ENCODE measurements at places on chromosomes 16 and 17. TPM values are rescaled to one million over a fixed set of nuclear protein-coding genes. Genes with fewer than 3 reads are reported as not detected.

CHRNE gene
- not detected for total RNA-seq

GRCh38 chr17:44268709-44269534, 987 bp upstream of the SLC4A1 start:
- H3K4me3 ChIP-seq = no peak overlapping the region
- H3K27ac ChIP-seq = no peak overlapping the region
- no peaks in the 10 kb centered on the region for H3K4me1 ChIP-seq
- DNase-seq = no peak
- H3K27me3 ChIP-seq = 0 out of 2 replicates have a peak, but pooled peaks cover 12% of the 10 kb centered on the region

HSD17B1 gene
- total RNA-seq = 1.5 TPM

- no peak overlapping the region for H3K4me3 ChIP-seq
- no peak for DNase-seq
- peaks cover 3% of the 10 kb centered on the region for H3K4me1 ChIP-seq
- H3K27me3 ChIP-seq = no peaks in the 10 kb centered on the region
- H3K36me3 ChIP-seq = no peaks in the 10 kb centered on the region
- no peak overlapping the region for H3K27ac ChIP-seq
Observed at GRCh38 chr16:85568519-85568918, 44.6 kb upstream of the GSE1 start.

DNA sequence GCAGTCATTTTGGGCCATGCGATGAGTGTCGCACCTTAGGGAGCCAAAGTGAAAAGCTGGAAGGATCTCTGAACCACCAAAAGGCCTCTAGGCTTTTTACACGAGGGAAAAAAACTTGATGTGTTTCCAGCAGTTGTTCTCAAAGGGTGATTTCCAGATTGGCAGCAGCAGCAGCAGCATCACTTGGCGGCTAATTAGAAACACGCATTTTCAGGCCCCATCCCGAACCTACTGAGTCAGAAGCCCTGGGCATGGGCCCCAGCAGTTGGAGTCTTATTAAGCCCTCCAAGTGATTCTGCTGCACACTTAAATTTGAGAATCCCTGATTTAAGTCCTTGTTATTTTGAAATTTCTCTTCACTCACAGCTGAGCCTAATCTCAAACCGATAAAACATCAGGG, 25.3 kb upstream of the PYY start:
- H3K4me3 ChIP-seq = no peak overlapping the region
- DNase-seq = no peak
- no peaks in the 10 kb centered on the region for H3K36me3 ChIP-seq

DNA sequence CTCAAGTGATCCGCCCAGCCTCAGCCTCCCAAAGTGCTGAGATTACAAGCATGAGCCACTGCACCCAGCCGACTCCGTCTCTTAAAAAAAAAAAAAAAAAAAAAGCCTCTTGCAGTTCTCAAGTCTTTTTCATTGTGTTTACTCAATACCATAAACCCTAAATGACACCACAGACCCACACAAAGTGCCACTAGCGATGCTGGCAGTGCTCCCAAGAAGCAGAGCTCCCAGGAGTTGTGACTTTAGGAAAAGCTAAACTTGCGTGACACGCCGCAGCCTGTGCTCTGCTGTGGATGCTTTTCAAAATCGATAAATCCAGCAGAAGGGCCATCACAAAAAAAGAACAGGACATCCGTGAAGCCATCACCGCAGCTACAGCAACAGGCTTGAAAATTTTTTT, 114.7 kb downstream of the ANKRD11 start:
- peaks cover 20% of the 10 kb centered on the region for H3K36me3 ChIP-seq
- no peaks in the 10 kb centered on the region for H3K27me3 ChIP-seq
- H3K4me3 ChIP-seq = no peak overlapping the region
- H3K27ac ChIP-seq = no peak overlapping the region

- no peak overlapping the region for H3K4me3 ChIP-seq
- H3K27ac ChIP-seq = no peak overlapping the region
- no peaks in the 10 kb centered on the region for H3K27me3 ChIP-seq
- DNase-seq = no peak
Observed at GRCh38 chr16:30837904-30838303, 50.9 kb upstream of the ZNF629 start.

DNAH17 gene
- total RNA-seq = not detected

PRKCB gene
- 1.8 TPM for total RNA-seq

GRCh38 chr17:68599552-68600066, 1.6 kb downstream of the FAM20A start:
- H3K27me3 ChIP-seq = peaks cover 40% of the 10 kb centered on the region
- no peak overlapping the region for H3K27ac ChIP-seq
- no peak overlapping the region for H3K4me3 ChIP-seq
- H3K36me3 ChIP-seq = no peaks in the 10 kb centered on the region

- no peak overlapping the region for H3K4me3 ChIP-seq
- H3K36me3 ChIP-seq = no peaks in the 10 kb centered on the region
- no peaks in the 10 kb centered on the region for H3K27me3 ChIP-seq
- H3K27ac ChIP-seq = no peak overlapping the region
Observed at GRCh38 chr17:55344514-55344997, 77.1 kb downstream of the MMD start.

DNA sequence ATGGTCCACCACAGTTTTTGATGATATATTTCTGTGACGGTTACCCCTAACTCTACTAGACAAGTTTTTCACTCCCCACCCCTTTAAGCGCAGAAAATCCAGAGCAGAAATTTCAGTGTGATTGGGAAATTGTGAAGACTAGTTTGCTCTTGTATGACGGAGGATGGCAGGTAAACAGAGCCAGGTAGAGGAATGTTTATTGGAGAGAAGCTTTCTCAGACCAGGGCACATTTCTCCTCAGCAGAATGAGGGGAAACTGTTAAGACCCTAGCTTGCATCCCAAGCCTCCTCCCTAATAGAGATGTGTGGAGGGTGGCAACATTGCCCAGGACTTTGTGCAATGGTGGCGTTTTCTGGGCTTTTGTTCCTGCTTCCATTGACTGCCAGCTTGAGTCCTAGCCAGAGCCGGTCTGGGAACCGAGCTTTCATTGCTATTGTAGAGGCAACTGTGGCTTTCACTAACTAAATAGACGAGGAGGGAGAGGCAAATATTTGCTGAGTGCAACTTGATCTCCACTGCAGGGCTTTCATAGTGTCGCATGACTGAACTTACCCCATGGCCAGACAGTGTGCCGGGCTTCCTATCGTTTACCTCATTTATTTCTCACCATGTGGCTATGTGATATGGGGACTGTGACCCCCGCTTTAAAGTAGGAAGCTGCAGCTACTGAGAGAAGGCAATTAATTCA, 159.6 kb upstream of the MPHOSPH6 start:
- no peak overlapping the region for H3K4me3 ChIP-seq
- H3K27ac ChIP-seq = no peak overlapping the region
- no peak for DNase-seq
- H3K27me3 ChIP-seq = no peaks in the 10 kb centered on the region
- no peaks in the 10 kb centered on the region for H3K36me3 ChIP-seq

GRCh38 chr16:15988268-15989013, 39.0 kb downstream of the ABCC1 start:
- no peaks in the 10 kb centered on the region for H3K27me3 ChIP-seq
- peaks cover 44% of the 10 kb centered on the region for H3K4me1 ChIP-seq
- no peak overlapping the region for H3K27ac ChIP-seq
- no peak overlapping the region for H3K4me3 ChIP-seq
- DNase-seq = peak; percentile 32

GRCh38 chr17:31573861-31574260, 182.4 kb downstream of the RAB11FIP4 start:
- no peak overlapping the region for H3K27ac ChIP-seq
- H3K27me3 ChIP-seq = no peaks in the 10 kb centered on the region
- no peaks in the 10 kb centered on the region for H3K36me3 ChIP-seq
- H3K4me3 ChIP-seq = no peak overlapping the region
- DNase-seq = no peak

HCRT gene
- total RNA-seq = not detected

GRCh38 chr17:76781056-76781982, 43.4 kb downstream of the MFSD11 start:
- peaks cover 13% of the 10 kb centered on the region for H3K4me1 ChIP-seq
- H3K27me3 ChIP-seq = no peaks in the 10 kb centered on the region
- peaks cover 28% of the 10 kb centered on the region for H3K36me3 ChIP-seq
- no peak overlapping the region for H3K4me3 ChIP-seq

GRCh38 chr17:7499161-7499560, 15.0 kb downstream of the POLR2A start:
- no peak overlapping the region for H3K4me3 ChIP-seq
- no peaks in the 10 kb centered on the region for H3K27me3 ChIP-seq
- no peaks in the 10 kb centered on the region for H3K4me1 ChIP-seq

DNA sequence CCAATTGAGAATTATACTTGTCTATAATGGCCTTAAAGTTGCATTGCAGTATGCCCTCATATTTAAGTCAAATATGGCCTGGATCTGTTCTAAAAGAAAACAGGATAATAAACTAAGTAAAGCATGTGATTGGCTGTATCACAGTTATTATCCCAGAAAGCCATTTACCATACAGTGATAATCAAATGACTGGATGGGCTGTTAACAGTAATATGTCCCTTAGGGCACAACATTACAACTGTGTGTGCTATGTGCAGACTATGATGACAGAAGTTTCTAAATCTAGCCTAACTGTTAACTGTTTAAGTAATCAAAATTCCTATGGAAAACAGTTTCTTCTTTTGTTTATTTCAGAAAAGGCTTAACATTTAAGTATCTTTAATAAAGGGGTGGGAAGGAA, 145.7 kb downstream of the STXBP4 start:
- H3K27me3 ChIP-seq = no peaks in the 10 kb centered on the region
- no peaks in the 10 kb centered on the region for H3K4me1 ChIP-seq
- no peak overlapping the region for H3K27ac ChIP-seq
- no peaks in the 10 kb centered on the region for H3K36me3 ChIP-seq

CCL17 gene
- not detected for total RNA-seq

GRCh38 chr16:5025171-5025632, 8.5 kb downstream of the NAGPA start:
- no peak for DNase-seq
- no peak overlapping the region for H3K27ac ChIP-seq
- no peaks in the 10 kb centered on the region for H3K27me3 ChIP-seq
- H3K36me3 ChIP-seq = no peaks in the 10 kb centered on the region

DNA sequence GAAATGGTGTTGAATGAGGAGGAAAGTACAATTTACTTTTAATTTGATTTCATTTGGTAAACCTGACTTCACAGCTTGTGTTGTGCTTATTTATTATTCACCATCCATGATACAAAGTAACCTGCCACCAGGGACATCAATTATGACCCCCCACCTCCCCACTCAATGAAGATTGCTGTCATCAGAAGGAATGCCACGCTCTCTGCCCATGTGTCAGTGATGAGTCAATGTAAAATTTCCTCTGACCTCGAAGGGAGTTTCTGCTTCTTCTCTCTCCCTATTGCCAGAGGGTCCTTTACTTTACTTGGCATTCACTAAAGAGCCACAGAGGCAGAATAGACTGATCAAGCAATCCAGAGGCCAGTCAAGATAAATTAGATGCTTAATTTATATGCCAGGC, 759.7 kb downstream of the CDH11 start:
- H3K27ac ChIP-seq = no peak overlapping the region
- DNase-seq = no peak
- no peak overlapping the region for H3K4me3 ChIP-seq
- H3K27me3 ChIP-seq = no peaks in the 10 kb centered on the region

TBC1D3K gene
- not detected for total RNA-seq

ZNF423 gene
- 3.0 TPM for total RNA-seq

DNA sequence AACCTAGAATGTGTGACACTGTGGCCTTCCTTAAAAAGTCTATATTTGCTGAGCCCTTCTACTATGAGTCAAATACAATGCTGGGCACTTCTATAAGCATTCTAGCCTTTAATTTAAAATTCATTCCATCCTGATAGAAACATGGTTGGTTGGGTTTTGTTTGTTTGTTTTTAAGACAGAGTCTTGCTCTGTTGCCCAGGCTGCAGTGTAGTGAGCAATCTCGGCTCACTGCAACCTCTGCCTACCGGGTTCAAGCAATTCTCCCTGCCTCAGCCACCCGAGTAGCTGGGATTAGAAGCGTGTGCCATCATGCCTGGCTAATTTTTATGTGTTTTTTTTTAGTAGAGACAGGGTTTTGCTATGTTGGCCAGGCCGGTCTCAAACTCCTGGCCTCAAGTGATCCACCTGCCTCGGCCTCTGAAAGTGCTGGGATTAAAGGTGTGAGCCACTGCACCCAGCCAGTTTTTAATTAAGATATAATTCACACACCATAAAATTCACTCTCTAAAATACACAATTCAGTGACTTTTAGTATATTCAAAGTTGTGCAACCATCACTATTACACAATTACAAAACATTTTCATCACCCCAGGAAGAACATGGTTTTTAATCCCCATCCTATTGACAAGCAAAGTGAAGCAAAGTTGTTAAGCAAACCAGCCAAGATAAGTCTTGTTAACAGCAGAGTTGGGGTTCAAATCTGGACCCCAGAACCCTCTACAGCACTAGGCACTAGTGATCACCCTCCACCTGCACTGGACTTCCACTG, 42.8 kb downstream of the CMTM4 start:
- H3K27ac ChIP-seq = no peak overlapping the region
- H3K36me3 ChIP-seq = no peaks in the 10 kb centered on the region
- DNase-seq = no peak
- H3K27me3 ChIP-seq = no peaks in the 10 kb centered on the region
- peaks cover 8% of the 10 kb centered on the region for H3K4me1 ChIP-seq

GRCh38 chr16:81723098-81723723, 55.9 kb upstream of the PLCG2 start:
- no peaks in the 10 kb centered on the region for H3K36me3 ChIP-seq
- no peak overlapping the region for H3K4me3 ChIP-seq
- H3K27me3 ChIP-seq = no peaks in the 10 kb centered on the region
- no peak overlapping the region for H3K27ac ChIP-seq
- H3K4me1 ChIP-seq = peaks cover 43% of the 10 kb centered on the region

KCNH6 gene
- not detected for total RNA-seq

DNA sequence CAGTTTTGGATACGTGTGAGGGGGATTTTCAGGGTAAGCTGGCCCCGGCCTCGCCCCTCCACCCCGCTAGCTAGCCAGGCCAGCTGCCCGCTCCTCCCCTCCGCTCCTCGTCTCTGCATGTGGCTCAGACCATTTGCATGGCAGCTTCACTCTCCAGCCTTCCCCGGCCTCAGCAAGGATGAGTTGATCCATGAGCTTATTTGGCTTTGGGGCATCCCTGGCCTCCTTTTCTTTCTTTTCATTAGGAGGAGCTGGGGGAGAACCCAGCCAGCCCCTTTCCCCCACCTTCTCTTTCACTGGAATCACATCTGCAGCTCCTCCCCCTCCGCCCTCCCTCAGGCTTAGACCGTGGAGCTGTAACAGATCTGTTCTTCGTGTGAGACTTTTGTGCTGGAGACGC, 30.7 kb downstream of the ELAC2 start:
- no peaks in the 10 kb centered on the region for H3K4me1 ChIP-seq
- H3K27ac ChIP-seq = no peak overlapping the region
- peaks cover 23% of the 10 kb centered on the region for H3K36me3 ChIP-seq
- H3K27me3 ChIP-seq = no peaks in the 10 kb centered on the region

DNA sequence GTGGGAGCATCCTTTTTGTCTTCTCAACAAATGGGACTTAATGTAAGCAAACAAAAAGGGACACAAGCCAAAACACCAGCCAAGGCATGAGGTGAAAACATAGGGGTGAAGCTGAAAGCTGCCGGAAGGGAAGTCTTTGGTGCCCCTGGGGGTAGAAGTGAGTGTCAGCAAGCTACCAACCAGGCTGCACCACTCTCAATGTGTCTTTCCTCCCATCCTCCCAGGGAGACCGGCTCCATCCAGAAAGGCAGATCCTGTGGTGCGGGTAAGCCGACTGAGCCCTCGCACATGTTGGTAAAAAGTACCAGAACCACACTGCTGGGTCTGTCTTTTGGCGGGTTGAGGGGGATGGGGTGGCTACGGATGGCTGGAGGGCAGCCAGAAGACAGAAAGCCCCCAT, 52.0 kb upstream of the SREBF1 start:
- no peak for DNase-seq
- H3K4me3 ChIP-seq = no peak overlapping the region
- H3K4me1 ChIP-seq = no peaks in the 10 kb centered on the region
- no peak overlapping the region for H3K27ac ChIP-seq

KRT20 gene
- total RNA-seq = not detected

CHST4 gene
- total RNA-seq = not detected

GRCh38 chr16:27769561-27770255, 219.8 kb downstream of the KATNIP start:
- H3K4me1 ChIP-seq = peaks cover 18% of the 10 kb centered on the region
- DNase-seq = peak; percentile 61
- no peak overlapping the region for H3K4me3 ChIP-seq
- H3K27ac ChIP-seq = peak overlapping the region; percentile 62
